SHP77 treated with DMSO at 0.1 percent for 48 hours (cell line): ENCODE measurements at places on chromosomes 12 and 14.

- DNase-seq: no peak
Measured at GRCh38 chr12:109815757-109816617, 17.2 kb downstream of the TRPV4 start.

- no peak for DNase-seq
Measured at GRCh38 chr12:59079472-59079871, 159.2 kb upstream of the LRIG3 start.

GRCh38 chr14:81436296-81437138 is 36.4 kb upstream of the STON2 start:
- DNase-seq: peak; percentile 24

GRCh38 chr12:26034371-26035142 is 76.1 kb downstream of the RASSF8 start:
- DNase-seq: no peak

- no peak for DNase-seq
Measured at GRCh38 chr14:22812744-22813143, 2.5 kb downstream of the SLC7A7 start.

DNA sequence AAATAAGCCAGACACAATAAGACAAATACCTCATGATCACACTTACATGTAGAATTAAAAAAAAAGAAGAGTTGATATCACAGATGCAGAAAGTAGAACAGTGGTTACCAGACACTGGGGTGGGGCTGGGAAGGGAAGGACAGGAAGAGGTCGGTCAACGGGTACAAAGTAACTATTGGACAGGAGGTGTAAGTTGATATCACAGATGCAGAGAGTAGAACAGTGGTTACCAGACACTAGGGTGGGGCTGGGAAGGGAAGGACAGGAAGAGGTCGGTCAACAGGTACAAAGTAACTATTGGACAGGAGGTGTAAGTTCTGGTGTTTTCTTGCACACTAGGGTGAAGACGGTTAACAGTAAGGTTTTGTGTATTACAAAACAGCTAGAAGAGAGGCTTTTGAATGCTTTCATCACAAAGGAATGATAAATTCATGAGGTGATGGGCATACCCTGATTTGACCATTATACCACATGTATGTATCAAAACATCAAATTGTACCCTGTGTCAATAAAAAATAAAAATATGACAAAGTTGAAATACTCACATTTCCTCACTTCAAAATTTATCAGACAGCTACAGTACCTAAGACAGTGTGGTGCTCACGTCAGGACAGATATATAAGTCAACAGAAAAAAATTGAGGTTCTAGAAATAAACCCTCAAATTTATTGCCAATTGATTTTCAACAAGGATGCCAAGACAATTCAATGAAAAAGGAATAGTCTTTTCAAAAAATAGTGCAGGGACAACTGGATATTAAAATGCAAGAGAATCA is 32.8 kb downstream of the GALC start:
- no peak for DNase-seq

DNA sequence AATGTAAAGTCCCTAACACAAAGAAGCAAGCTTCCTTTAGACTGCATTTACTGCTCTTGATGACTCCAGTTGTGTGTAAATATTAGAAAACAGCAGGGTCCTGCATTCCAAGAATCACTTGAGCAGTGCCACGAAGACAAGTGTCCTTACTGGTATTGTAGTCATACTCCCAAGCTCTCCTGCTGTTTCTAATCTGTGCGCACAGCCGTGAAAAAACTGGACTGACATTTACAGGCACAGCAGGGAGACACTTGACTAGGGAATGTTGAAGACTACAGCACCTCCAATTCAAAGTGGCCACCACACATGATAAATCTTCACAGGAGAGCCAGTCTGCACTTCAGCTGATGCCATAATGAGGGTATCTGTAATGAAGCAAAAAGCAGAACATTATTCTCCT is 91.4 kb downstream of the VRK1 start:
- no peak for DNase-seq

DNA sequence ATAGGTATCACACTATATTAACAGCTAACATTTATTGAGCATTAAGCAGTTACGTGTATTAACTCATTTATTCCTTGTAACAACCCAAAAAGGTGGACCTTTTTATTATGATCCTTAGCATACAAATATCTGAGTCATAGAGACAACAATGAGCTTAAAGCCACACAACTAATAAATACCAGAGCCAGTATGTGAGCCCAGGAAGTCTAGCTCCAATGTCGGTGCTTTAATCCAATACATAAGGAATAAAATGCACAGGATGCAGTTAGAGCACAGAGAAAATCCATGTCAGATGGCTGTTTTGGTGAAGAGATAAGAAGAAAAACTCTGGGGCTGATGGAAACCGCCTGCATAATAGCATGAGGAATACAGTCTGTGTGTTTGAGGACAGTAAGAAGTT is 888.6 kb downstream of the TMTC2 start:
- DNase-seq: no peak

DNA sequence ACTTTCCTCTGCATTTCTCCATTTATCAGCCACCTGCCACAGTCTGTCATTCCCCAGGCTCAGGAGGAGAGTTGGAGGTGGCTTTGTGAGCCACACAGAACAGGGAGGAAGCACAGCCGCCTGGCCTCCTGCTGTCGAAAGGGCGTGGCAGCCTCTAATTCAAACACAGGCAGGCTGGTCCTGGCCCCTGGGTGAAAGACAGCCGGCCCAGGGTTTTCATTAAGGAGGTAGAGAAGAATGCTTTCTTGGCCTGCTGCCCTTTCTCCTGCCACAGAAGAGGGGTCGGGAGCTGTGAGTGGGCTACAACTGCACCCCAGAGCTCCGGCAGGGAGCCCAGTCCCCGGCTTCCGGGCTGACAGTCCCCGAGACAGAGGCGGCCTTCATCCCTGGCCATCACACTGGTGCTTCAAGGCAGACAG is 108.6 kb upstream of the FZD10 start:
- no peak for DNase-seq

DNA sequence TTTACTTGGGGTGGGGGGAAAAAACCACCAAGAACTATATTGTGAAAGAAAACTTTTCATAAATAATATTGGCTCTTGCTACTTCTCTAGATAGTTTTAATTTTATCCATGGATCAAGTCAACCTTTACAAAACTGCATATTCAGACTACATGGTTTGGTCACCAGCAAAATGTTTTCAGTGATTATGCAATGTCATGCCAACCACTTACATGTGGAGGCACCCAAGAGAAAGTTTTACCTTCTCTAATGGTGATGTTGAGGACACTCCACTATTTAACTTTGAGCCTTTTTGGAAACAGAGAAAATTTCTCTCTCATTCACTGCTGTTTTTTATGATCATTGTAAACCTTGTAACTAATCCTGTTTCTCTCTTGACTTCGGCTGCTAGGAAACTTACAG is 21.6 kb downstream of the PLCZ1 start:
- no peak for DNase-seq
